ENCODE measurements at places on chromosomes 11 and 22. TPM values are rescaled to one million over a fixed set of nuclear protein-coding genes. Genes with fewer than 3 reads are reported as not detected.

- DNase-seq: no peak
Observed at GRCh38 chr11:60130496-60130895, 42.0 kb downstream of the MS4A2 start.

DNA sequence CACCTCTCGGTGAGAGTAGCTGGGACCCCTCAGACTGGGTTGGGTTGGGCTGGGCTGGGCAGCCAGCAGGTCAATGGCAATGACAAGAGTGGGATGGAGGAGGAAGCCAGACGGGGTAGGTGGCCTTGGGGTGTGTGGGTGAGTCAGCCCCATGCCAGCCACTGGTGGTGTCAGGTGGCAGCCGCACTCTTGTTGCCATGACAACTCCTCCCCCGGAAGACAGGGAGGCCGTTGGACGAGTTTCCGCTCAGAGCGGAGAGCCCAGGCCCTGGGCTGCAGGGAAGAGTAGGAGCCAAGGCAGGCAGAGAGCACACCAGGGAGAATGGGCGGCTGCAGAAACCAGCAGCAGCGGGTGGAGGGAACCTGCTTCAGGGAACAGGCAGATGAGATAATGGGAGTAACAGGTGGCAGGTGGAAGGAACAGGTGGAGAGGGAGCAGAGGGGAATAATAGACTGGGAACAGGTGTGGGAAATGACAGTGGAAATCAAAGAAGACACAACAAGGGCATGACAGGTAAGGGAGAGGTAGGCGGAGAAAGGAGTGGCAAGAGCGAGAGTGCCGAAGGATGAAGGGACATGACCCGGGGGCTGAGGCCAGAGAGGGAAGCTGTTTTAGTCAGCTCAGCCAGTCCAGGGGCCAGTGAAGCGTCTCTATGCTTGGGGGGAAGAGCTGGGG is 8.7 kb downstream of the SPTBN2 start:
- peak; percentile 56 for DNase-seq

TRPM5 gene
- total RNA-seq: not detected

E2F8 gene
- 1.1 TPM for total RNA-seq

RRM1 gene
- 154 TPM for total RNA-seq

CHRM1 gene
- total RNA-seq: not detected

DNA sequence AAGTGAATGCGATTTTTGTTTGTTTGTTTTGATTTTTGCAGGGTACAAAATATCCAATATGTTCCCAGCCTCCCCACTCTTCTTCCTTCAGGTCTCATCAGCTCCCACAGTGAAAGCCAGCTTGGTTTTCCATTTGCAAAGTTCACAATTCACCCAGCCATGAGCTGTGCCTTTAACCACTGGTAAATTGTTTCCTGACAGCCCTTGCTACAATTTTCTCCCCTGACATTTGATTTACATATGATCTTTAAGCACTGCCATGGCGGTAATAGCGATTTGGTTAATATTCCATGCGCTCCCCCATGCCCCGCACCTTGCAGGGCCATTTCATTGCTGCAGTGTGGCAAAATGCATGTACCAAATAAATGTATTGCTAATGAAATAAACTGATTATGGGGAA is 385.9 kb downstream of the MIAT start:
- no peak for DNase-seq

GRCh38 chr22:29345932-29346331 is 30.4 kb upstream of the RASL10A start:
- peak; percentile 4 for DNase-seq

GDPD4 gene
- total RNA-seq: not detected

DNA sequence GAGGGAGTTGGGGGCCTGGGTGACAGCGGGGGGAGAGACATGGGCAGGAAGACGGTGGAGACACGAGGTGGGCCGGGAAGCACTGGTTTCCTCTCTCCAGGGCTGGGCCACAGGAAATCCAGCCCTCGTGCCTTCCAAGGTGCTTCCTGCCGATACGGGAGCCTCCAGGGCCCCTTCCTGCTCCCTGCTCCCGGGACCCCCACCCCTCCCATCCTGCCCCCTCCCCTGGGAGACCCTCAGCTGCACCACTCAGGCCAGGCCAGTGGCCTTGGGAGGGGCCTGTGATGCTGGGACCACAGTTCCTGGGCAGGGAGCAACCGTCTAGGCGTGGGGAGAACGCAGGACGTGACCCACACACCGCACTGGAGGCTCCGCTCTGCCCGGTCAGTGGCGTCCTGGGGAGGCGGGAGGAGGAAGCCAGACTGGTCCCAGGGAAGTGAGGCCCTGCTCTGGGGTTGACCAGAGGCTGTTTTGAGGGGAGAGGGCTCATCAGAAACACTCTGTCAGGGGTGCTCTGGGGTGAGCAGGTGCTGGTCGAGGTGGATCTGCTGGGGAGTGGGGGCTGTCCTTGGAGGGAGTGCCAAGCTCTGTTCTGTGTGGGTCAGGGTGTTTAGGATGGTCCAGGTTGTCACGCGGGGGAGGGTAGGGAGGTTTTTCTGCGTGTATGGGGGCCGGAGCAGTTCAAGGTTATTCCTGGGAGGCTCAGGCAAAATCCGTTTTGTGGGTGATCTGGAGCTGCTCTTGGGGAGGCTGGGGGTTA is at the start of gene SHANK3:
TSS of gene SHANK3 (plus strand) at position 353 of the 760 bp plus-strand sequence.
- DNase-seq: no peak

TTC9C gene
- total RNA-seq: 45.5 TPM

DEPDC5 gene
- 12.9 TPM for total RNA-seq

OR10AG1 gene
- not detected for total RNA-seq

- no peak for DNase-seq
Observed at GRCh38 chr11:3837793-3838192, 3.0 kb downstream of the RHOG start.

- no peak for DNase-seq
Observed at GRCh38 chr22:37054600-37055365, 3.2 kb downstream of the KCTD17 start.

GRCh38 chr11:11946878-11947277 is 61.5 kb downstream of the DKK3 start:
- no peak for DNase-seq

GRCh38 chr11:74693531-74693930 is 37.7 kb downstream of the CHRDL2 start:
- no peak for DNase-seq

DNA sequence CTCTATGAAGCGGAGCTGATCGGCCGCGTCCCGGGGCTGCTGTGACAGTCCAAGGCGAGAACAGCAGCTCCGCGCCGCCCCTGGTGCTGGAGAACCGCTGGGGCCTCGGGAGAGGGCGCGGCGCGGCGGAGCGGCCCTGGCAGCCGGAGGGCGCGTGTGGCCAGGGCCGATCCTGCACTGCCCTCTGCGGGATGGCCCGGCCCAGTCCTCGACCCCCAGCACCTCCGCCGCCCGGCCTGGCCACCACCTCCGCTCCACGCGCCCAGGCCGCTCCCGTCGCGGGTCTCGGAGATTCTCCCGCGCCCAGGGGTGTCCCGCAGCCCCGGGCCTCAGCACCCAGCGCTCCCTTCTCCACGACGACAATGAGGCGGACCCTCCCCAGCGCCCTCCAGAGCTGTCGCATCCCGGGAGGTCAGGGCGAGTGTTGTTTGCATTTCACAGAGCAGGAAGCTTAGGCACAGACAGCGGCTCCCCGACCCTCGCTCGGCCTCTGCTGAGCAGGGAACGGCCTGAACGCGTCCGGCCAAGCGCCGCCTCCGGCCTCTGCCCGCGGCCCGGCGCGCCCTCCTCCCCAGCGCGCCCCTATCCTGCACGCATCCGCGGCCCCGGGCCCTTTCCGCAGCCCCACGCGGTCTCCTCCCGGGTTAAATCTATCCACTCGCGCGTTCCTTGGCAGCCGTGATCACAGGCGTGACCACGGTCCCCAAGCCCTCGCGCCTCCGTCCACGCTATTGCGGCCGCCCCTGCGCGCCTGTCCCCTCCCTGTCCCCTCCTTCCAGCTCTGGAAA is 109.7 kb downstream of the WNT7B start:
- no peak for DNase-seq

DNA sequence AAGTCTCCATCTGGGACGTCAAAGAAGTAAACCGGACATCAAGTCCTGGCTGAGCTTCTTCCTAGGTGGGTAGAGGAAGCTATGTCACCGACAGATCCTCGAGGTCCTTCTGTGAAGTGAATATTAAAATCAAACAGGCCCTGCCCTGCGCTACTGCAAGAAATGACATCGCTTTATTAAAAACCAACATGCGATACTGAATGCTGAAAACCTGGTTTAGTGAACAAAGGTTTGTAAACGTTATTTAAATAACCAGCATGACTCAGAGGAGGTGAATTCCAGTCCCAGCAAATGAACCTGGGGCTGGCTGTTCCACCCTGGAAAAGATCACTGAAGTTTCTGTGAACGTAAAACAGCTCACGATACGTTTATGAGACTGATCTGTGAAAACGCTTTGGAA is 645 bp downstream of the RTCB start:
- peak; percentile 40 for DNase-seq

- peak; percentile 35 for DNase-seq
Observed at GRCh38 chr11:64036087-64037026, 626 bp downstream of the FLRT1 start.

GRCh38 chr11:120565466-120566155 is 54.1 kb downstream of the GRIK4 start:
- no peak for DNase-seq

GRCh38 chr11:69312453-69313404 is 18.8 kb downstream of the MYEOV start:
- no peak for DNase-seq

DNA sequence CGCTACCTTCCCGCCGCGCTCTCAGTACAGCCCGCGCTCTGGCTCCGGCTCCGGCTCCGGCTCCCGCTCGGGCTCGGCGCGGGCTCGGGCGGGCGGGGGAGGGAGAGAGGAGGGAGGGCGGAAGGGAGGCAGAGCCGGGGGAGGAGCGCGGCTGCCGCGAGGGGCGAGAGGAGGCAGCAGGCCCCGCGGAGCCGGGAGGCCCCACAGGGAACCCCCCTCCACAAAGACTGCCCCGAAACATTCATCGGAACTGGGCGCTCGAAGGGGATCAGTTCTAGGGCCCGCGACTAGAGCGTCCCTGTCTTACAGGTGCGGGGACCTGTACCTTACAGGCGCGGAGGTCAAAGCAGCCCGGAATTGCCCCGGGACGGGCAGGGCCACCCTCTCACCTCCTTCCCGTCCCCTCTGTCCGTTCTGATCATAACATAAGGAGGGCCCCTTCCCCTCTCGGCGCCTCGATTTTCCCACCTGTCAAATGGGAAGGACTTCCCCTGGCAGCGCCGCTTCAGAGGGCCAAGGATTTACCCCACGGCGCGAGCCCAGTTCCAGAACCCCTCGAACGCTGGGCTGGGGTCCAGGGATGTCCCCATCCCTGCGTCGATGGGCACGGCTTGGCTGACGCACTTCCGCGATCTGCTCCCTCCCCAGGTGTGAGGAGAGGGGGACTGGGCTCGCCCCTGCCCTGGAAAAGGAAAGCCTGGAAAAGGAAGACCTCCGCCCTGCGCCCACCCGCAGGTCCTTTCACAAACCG is at the start of gene SHISA8:
TSS of gene SHISA8 (minus strand) at position 40 of the 751 bp plus-strand sequence. CDS start 407 bp downstream, outside the sequence.
- peak; percentile 7 for DNase-seq

DNA sequence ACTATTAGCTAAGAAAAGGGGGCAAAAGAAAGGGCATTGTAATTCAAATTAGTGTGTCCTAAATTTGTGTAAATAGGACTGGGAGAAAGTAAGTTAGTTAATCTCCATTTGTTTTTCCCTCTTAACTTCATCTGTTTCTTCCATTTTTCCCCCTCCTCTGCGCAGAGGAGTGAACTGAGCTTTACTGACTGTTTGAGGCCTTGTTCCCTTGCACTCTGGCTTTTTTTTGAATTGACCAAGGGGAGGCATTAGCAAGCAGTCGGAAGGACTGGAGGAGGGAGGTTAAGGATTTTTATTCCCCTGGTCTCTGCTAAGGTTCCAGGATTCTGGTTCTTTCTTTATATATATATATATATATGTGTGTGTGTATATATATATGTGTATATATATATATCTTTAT is 15.2 kb upstream of the FANCF start:
- no peak for DNase-seq

DNA sequence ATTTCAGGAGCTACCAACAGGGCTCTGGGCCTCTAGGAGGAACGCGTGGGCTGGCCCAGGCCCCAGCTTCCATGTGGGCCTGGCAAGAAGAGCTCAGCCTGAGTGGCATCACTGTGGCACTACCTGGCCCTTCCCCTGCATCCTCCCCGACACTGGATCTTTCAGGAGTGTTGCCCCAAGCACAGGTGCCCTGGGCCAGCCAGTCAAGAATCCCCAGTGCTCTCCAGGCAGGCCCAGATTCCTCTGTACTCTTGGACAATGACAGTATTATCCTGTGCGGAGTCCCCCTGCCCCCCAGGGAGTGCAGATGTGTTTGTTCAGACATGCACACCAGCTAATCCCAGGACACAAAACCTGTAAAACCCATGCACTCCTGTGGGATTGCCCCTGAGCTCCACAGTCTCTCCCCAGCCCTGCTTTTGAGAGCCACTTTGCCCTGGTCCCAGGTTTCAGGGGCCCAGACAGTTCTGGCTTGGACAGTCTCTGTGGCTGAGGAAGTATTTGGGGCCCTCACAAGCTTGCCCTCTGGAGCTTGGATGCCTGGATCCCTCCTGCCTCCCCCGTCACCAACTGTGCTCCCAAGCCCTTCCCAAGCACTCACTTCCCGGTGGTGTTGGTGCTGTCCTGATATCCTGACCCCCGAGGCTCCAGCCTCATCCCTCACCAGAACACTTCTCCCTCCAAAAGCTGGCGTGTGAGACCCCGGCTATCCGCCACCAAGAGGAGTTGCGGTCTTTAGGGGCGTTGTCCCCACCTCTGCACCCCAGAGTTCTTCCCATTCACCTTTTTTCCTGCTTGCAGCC is 39.9 kb downstream of the KCNC1 start:
- no peak for DNase-seq

DNA sequence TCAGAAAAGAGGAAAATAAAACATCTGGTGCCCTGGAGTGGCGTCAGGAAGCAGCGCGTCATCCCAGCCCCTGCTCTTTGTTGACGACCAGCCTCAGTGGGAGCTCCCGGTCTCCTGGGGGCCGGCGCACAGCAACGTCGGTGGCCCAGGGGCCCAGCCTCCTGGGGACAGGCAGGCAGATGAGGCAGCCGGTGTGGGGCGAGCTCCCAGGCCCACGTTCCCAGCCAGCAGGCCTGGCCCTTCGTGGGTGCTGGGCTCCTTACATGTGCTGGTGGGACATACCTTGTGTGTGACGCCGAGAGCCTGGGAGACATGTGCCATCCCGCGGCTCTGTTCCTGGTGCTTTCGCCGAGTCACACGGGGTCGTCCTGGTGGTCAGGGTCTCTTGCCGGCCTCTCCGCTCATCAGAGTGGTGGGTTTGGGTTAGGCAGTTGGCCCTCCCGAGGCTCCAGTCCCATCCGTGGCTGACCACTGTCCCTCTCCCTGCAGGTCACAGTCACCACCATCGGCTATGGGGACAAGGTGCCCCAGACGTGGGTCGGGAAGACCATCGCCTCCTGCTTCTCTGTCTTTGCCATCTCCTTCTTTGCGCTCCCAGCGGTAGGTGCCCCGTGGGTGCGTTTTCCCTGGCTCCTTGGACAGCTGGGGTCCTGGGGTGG is 116.7 kb downstream of the KCNQ1OT1 start:
- no peak for DNase-seq

DNA sequence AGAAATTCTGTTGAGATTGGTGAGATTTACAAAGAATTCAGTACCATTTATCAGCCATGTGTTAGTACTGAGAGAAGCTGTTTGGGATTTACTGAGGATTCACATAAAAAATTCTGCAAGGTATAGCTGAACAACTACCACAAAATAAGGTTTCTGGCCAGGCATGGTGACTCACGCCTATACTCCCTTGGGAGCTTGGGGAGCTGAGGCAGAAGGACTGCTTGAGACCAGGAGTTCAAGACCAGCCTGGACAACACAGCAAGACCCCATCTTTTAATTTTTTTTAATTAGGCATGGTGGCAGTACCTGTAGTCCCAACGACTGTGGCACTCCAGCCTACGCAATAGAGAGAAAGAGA is 86.7 kb downstream of the SIK3 start:
- no peak for DNase-seq

MYBPC3 gene
- total RNA-seq: not detected

Data from IMR-90 (cell line).